Activated T-helper 9 cell treated with anti-CD3 and anti-CD28 coated beads, Interleukin-2, amount 50 U/mL, for 16 hours (primary cell): ENCODE measurements at places on chromosomes 6 and 20.

DNA sequence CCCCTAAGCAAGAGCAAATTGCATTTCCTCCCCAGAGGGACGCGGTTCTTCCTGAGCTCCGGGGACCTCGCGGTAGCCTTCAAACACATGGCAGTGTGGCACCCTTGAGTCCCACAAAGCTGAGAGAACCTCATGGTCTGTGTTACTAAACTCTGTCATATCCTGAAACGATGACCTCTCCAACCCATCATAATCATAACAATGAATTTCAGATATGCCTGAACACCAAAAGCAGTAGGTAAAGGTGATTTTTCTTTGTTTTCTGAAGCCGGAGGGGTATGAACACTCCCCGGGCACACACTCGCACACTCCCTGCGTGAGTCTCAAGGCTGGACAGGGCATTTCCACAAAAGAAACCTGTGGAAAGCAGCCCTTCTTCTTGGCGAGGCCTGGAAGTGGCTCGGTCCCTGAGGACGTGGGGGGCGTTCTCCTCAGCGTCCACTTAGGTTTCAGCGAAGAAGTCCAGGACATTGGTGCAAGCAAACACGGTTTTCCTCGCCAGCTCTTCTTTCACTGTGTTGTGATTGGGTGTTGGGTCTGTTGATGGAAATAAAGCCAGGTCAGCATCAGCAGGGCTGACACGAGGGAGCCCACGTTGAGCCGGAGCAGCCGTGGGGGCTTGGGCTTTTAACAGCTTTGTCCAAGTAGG lies 183.4 kb downstream of the ERMARD start:
- DNase-seq, result no peak

DNA sequence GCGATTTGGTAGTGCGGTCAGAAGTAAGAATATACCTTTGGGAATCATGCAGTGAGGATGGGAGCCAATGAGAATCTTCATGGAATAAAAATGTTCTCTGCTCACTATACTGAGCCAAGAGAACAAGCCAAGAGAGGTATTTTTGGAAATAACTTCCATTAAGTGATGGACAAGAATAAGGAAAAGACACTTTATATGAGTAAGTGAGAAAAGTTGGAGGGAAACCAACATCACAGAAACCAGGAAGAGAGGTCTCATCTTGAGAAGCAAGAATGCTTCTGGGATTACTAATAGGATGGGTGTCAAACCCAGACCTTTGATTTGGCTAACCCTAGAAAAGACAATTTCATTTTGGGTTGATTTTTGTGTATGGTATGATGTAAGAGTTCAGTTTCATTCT lies 181.2 kb upstream of the JAG1 start:
- DNase-seq, result no peak

- no peak for DNase-seq
Measured at GRCh38 chr6:52512199-52512598, 64.7 kb downstream of the TRAM2 start.

DNA sequence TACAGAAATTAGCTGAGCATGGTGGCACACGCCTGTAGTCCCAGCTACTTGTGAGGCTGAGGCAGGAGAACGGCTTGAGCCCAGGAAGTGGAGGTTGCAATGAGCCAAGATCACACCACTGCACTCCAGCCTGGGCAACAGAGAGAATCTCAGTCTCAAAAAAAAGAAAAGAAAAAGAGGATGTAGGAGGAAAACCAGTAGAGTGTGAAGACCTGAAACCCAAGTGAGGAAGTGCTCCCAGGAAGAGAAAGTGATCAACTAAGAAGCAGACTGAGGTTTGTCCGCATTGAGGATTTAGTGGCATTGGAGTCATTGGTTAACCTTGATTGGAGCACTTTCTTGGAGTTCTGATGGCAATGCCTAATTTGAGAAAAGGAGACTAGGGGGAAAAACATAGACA lies 20.6 kb upstream of the TASP1 start:
- DNase-seq, result no peak

DNA sequence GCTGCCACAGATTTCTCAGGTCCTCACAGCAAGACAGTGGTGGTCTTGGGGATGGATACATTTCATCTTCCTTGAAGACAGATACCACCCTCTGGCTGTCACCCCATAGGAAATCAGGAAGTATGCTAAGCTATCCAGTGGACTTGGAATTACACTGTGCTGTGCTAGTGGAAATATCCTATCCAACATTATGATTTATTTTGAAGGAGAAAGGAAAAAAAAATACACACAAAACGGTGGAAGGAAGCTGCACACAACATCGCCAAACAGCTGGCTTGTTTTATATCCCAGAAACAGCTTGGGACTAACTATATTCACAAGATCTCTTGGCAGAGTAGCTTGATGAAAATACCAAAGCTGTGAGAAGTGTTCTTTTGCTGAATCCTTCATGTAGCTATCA lies 257.6 kb downstream of the LAMA2 start:
- DNase-seq, result no peak

- DNase-seq, result no peak
Measured at GRCh38 chr6:2916158-2916925, 13.2 kb upstream of the SERPINB9 start.

DNA sequence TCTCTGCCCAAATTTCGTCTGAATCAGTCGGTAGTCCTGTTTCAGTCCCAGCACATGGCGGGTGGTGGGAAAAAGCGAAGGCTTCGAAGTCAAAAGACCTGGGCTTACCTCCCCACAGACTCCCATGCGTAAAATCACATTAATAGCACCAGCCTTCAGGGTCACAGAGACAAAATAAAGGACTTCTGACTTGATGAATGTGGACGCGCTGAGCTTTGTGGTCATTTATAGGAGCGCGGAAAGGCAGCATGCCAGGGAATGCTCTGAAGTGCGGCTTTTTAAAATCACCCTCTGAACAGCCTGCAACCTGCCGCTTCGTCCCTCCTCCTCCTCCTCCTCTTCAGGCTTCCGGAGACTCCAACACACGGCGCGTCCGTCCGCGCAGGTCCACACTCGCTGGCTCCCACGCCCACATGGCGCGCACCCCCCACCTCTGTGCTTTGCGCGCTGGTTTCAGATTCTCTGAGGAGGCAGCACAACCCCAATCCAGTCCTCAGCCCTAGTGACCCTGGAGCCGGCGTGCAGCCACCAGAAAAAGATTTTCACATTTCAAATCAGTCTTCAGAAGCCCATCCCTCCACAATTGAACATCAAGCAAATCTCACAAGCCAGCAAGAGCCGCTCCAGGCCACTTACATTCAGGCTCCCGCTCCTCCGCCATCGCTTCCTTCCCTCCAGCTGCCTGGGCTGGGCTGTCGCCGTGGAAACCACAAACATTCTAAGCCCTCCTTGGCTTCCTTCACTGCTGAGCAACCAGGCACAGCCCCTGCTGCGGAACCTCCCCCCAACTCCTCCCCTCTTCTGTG lies at the start of gene C6orf118:
TSS of gene C6orf118 (minus strand) at position 680 of the 806 bp plus-strand sequence. CDS start at position 661, 19 bp downstream.
- DNase-seq, result no peak

GRCh38 chr20:2771631-2772080 lies 28.8 kb downstream of the CPXM1 start:
- no peak for DNase-seq

- no peak for DNase-seq
Measured at GRCh38 chr6:157209865-157210530, 113.3 kb downstream of the TMEM242 start.

DNA sequence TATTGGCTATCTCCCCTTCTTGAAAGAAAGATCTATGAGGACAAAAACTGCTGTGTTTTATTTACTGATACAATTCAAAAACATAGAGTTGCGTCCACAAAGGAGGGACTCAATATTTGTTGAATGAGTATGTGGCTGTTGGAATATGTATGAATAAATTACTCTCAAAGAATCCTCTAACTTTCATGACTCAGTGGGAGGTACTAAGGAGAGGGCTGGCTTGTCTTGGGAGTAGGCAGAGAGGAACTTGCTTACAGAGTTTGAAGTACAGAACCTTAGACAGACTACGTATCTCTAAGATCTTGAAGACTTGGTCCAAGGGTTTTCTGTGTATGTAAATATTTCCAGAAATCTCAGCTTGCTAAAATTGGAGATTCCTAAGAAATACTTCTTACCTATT lies 504.0 kb upstream of the PTCHD4 start:
- no peak for DNase-seq

GRCh38 chr6:24818346-24818745 lies 19.6 kb upstream of the ARMH2 start:
- no peak for DNase-seq

DNA sequence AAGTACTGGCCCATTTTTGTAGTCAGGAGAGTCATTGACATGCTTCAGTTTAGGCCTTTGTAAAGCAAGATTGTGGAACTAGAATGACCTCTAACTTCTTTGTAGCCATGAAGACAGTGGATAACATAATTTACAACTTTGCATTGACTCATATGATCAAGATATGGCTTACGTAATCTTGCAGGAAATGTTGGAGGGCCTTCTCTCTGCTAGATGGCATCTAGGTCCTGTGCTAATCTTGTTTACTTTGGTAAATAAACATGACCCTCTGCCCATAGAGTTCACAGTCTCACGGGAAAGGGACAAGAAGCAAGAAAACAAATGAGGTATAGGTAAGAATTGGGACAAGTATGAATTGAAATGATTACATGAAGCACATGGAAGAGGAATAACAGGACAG lies 355.2 kb upstream of the ARID1B start:
- DNase-seq, result no peak

DNA sequence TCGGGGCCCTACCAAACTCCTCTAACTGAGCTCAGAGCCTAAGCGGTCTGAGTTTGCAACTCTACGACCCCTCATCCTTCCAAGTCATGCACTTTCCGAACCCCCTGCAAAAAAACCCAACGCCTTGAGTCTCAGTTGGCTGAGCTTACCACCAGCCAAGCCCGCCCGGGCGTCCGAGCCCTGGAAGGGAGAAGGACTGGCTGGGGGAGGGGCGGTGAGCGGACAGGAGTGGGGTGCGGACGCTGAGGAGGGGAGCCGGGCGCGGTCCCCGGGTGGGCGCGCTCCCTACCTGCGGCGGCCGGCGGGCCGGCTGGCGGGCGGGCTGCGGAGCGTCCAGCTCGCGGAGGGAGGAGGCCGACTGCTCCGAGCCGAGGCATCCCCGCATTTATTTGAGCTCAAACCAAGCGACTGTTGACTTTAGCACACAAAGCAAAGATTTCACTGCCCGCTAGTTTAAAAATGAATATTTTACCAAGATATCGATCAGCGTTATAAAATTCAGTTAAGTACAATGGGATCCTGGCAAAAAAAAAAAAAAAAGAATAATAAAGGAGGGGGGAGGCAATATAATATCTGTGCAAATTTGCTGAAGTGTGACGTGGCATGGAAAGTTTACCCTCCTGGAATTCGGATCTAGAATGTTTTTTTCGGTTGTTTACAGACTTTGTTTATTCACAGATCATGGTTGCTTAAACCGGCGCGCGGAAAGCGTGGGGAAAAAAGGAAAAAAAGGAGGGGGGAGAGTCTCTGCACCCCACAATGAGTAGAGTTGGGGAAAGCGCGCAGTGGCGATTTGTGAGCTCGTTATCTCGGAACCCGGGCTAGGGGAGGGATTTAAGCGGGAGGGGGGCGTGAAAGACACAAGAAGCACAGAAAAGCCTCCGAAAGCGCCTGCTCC lies 5.9 kb downstream of the FOXA2 start:
- DNase-seq, result no peak

- no peak for DNase-seq
Measured at GRCh38 chr20:53319200-53319599, 274.4 kb downstream of the ZNF217 start.

- DNase-seq, result no peak
Measured at GRCh38 chr20:2652724-2653555, 508 bp downstream of the NOP56 start.

GRCh38 chr6:159760602-159761057 lies 1.2 kb upstream of the ACAT2 start:
- no peak for DNase-seq

DNA sequence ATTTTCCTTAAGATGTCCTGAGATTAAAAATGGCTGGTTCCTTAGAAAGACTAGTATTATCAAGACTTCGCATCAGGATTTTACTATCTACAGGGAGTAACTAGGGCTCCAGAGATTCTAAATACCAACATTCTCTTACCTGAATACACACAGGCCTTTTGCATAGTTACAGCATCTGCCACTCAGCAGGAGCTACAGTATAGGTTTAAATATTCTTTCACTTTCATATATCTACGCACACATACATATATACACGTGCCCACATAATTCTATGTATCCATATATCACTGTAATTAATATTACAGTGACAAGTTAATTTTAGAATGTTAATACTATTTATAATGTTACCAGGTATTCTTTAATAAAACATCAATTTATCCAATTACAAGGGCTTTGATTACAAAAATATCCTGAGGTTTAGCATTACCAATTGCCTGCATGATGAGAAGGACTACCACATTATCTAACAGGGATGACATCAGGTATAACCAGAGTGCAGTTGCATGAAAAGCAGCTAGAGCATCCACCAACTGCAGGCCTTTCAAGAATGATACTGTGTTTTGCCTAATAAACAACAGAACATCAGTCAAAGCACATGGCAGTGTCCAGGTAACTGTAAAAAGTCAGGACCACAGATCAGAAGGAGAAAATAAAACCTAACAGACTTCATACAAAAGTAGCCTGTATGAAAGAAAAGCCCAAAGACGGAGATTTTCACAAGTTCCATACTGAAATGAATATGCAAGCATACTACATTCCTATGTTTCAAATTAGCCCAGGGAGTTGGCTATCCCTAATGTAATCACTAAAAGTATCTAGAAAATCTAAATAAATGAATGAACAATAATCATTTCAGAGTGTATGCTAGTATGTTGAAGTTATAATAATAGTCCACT lies 268.7 kb downstream of the PTPRK start:
- no peak for DNase-seq

DNA sequence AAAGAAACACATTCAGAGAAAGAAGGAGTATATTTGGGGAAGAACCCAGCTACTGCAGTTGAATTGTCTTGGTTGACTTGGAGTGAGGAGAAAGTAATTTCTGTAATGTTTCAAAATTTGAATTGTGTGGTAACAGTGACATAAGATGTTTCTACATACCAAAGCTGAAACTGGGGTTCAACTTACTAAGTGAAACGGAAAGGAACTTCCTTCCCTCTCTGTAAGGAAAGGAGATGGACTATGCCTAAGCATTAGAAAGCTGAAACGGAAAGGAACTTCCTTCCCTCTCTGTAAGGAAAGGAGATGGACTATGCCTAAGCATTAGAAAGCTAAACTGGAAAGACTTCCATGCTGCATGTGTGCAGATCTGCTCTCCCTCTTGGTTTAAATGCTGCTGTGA lies 46.0 kb downstream of the HUS1B start:
- DNase-seq, result no peak

GRCh38 chr6:143804835-143805239 lies 38.3 kb upstream of the LTV1 start:
- no peak for DNase-seq

DNA sequence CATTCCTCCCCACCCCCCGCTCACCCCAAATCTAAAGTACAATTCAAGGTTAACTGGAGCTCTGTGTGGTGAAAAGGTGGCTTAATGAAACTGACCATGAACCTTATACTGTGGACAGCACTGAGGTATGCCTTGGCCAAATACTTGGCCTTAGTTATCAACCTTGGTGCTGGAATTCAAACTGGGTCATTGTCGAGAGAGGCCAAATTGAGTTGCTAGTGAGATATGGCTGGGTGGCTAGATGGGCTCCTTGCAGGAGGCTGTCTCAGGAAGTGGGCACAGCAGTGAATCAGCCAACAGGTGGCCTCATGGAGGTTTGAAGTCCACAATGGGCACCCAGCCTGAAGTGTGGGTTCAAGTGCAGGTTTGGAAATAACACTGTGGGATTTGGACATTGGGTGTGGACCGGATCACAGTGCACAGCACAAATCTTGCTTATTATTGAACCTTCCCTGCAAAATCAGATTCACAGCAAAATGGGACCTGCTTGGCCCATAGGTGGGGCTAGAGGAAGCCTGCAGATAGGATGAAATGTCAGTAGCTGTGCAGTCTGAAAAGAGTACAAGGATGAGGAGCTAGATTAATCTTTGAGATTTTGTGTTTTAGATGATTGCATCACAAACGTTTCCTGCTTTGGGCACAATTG lies 5.6 kb upstream of the BTBD3 start:
- no peak for DNase-seq
